Renal cortical epithelial cell (primary cell): ENCODE measurements at places on chromosomes 6 and 20. TPM values are rescaled to one million over a fixed set of nuclear protein-coding genes. Genes with fewer than 3 reads are reported as not detected.

LPA gene
- total RNA-seq, result not detected in 2 replicates

TOMM6 gene
- total RNA-seq, result 60.7 and 96.6 TPM in 2 replicates

BTNL2 gene
- not detected in 2 replicates for total RNA-seq

CLDN20 gene
- not detected in 2 replicates for total RNA-seq

OR2B6 gene
- not detected in 2 replicates for total RNA-seq

RSPO3 gene
- 0.17 and 0.55 TPM in 2 replicates for total RNA-seq

EPHA7 gene
- total RNA-seq, result 0.87 and 2.0 TPM in 2 replicates

SPINT4 gene
- not detected in 2 replicates for total RNA-seq

PKIG gene
- 29.0 and 34.4 TPM in 2 replicates for total RNA-seq

DAAM2 gene
- total RNA-seq, result 1.7 TPM in 1 of 2 replicates, not detected in the other

TTK gene
- 1.4 and 14.6 TPM in 2 replicates for total RNA-seq

NKAPL gene
- total RNA-seq, result 0.15 and 0.17 TPM in 2 replicates

RBBP8NL gene
- not detected in 2 replicates for total RNA-seq
